ENCODE measurements at places on chromosomes 5 and 9.

DNA sequence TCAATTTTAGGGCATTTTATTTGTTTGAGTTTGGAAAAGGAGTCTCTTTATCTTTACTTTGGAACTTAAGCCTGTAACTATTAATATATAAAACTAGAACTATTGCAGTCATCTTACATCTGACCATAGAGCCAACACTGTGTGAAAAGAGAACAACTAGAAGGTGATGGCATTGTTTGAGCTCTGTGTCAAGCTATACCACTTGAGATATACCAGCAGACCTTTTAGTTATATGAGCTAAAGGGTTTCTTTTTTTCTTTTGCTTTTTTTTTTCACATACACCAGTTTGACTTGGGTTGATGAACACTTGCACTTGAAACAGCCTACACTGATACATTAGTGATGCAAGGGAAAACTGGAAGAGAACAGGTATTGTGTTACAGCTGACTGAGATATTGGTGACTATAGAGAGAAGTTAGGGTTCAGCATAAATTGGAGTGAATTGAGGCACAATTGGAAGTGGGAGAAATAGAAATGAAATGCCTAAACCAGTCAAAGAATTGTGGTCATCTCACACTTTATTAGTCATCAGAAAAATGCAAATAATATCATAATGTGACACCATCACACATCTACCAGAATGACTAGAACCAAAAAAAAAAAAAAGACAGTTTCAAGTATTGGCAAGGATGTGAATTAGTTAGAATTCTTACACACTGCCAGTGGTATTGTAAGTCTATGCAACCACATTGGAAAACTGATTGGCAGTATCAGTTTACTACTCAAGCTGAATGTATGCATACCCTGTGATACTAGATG lies 60.9 kb downstream of the ADRB2 start:
- DNase-seq = no peak

GRCh38 chr9:114460513-114461199 lies 44.6 kb downstream of the WHRN start:
- DNase-seq = no peak

GRCh38 chr9:97501177-97501971 lies at the start of gene TMOD1:
Gene TMOD1 (plus strand): TSS chr9:97501666. CDS start chr9:97524189, 22,523 bp downstream.
- no peak for DNase-seq

DNA sequence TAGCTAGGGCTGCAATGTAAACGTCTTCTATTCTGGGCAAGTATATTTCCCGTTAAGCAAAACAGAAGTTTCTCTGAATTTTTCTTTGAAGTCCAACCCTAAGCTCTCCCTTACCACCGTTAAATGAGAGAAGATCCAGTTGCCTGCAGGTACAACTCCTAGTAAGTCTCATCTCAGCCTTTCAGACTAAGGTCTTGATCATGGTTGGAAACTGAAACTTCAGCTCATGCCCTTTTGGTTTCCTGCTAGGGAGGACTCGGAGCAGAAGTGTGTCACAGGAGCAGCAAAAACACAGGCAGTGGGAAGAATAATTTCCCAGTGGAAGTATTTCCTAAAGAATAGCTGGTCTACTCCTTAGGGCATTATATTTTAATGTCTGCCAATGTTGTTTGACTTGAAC lies 717.9 kb downstream of the PRELID2 start:
- DNase-seq = no peak

GRCh38 chr5:83467371-83468035 lies 4.0 kb upstream of the VCAN start:
- DNase-seq = no peak

GRCh38 chr5:170303549-170303948 lies 6.0 kb upstream of the LCP2 start:
- DNase-seq = no peak

DNA sequence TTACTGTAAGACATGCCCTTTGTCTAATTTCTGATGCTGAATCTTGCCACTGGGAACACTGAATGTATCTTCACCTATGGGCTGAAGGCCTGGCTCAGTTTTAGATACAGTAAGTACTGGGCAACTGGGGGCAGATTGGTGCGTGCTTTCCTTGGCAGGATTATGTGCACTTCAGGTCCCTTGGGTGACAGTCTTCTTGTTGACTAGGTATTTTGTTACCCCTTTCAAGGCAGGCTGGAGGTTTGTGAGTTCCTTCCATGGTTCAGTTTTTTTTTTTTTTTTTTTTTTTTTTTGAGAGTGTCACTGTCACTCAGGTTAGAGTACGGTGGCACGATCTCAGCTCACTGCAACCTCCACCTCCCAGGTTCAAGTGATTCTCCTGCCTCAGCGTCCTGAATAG lies 7.6 kb downstream of the ZMAT2 start:
- no peak for DNase-seq

DNA sequence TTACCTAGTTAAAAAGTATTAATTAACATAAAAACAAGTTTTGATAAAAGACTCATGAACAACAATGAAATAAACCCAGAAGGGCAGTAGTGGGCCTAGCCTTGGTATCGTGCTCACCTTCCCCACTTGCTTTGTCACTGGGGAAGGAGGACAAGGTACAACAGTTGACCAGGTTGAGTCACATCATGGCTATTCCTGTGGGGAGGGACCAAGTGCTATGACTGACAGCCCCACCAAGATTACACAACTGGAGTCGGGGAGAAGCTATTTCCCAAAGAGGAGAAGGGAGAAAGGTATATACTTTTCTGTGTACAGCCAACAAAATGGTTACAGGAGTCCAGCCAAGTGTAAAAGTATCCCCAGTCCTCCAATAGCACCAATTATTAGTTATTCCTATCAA lies 251.3 kb upstream of the RFX3 start:
- DNase-seq = no peak

DNA sequence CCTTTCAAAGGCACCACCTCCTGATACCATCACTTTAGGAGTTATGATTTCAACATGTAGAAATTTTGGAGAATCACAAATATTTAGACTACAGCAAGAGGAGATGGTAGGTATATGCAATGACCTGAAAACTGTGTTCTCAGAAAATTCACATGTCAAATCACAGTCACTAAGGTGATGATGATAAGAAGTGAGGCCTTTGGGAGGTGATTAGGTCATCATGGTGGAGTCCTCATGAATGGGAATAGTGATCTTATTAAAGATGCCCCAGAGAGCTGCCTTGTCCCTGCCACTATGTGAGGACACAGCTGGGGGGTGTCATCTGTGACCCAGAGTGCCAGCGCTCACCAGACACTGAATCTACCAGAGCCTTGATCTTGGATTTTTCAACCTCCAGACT lies 513.5 kb upstream of the TUSC1 start:
- no peak for DNase-seq

- no peak for DNase-seq
Observed at GRCh38 chr9:103037508-103038477, 42.7 kb downstream of the CYLC2 start.

GRCh38 chr5:173319646-173320045 lies 8.6 kb downstream of the STC2 start:
- DNase-seq = no peak

DNA sequence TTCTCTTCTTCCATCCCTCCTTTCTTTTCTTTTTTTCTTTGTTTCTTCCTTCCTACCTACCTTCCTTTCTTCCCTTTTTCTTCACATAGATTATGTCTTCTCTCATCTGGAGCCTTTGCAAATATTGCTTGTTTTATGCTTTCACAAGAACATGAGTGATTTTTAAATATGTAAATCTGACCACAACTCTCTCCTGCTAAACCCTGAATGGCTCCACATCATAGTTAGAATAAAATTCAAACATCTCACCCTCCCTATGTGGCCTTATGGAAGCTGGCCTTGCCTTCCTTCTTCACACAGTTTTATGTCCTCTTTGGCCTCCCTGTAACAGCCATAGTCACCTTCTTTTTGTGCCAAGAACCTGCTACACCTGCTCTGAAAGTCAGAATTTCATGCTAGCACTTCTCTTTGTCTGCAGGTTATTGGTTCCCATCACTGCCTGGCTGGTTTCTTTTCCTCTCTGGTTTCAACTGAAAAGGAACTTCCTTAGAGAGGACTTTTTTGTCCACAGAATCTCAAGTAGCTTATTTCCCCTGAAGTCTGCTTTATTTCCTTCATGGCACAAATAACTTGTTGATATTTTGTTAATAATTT lies 114.3 kb upstream of the TNC start:
- DNase-seq = no peak

GRCh38 chr9:18638371-18639249 lies 164.7 kb downstream of the ADAMTSL1 start:
- no peak for DNase-seq

GRCh38 chr5:124074500-124074899 lies 562.5 kb downstream of the CSNK1G3 start:
- DNase-seq = no peak

GRCh38 chr5:168156170-168156569 lies 135.3 kb upstream of the WWC1 start:
- no peak for DNase-seq

DNA sequence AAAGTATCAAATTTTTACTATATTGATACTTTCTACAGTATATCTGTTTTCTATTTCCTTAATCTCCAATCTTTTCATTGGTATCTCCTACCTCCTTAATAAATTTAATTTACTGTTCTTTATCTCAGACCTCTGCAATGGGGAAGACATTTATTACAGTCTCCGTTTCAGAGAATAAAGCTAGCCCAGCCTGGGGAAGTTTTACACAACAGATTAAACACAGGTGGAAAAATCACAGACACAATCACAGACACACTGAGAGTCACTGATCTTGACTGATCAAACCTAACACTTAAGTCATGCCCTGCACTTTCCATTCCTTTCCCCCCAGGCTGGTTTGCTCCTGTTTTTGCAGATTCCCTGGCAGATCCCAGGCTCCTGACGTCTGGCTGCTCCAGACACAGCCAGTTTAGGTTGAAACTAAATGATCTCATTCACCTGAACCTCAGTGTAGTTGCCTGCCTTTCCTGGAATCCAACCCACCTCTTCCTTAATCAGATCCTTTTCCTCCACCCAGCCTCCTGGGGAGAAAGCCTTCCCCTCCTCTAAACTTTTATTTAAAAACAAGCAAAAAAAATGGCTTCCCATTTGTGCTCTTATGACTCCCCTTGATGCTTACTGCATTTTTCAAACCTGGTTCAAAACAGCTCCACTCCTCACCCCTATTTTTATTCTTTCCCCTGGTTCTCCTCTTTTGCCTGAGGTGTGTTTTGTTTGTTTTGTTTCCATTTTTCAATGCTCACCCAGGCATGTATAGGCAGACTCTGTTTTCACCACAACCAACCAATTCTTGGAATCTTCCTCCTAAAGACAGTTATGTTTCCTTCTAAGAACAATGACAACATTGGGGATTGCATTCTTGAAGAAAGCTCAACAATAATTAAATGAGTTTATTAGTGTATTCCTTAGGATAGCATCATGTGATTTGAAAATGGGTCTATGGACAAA lies 29.5 kb upstream of the OSMR start:
- no peak for DNase-seq

DNA sequence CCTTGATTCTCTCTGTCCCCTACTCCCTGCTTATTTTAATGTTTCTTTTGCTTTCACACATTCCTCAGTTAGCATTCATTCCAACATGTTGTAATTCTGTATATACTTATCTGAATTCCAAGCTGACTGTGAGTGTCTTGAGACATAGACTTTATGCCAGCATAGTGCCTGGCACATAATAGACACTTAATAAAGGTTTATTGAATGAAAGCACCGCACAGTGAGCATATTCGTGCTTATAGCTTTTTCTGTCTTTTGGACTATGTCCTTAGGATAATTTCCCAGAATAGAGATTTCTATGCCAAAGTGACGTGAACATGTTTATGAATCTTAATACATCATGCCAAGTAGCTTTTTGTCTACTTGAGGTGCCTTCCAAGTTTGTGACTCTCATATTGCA lies 174.6 kb downstream of the CD180 start:
- no peak for DNase-seq

- DNase-seq = no peak
Observed at GRCh38 chr9:83234541-83234940, 171.6 kb upstream of the RASEF start.

DNA sequence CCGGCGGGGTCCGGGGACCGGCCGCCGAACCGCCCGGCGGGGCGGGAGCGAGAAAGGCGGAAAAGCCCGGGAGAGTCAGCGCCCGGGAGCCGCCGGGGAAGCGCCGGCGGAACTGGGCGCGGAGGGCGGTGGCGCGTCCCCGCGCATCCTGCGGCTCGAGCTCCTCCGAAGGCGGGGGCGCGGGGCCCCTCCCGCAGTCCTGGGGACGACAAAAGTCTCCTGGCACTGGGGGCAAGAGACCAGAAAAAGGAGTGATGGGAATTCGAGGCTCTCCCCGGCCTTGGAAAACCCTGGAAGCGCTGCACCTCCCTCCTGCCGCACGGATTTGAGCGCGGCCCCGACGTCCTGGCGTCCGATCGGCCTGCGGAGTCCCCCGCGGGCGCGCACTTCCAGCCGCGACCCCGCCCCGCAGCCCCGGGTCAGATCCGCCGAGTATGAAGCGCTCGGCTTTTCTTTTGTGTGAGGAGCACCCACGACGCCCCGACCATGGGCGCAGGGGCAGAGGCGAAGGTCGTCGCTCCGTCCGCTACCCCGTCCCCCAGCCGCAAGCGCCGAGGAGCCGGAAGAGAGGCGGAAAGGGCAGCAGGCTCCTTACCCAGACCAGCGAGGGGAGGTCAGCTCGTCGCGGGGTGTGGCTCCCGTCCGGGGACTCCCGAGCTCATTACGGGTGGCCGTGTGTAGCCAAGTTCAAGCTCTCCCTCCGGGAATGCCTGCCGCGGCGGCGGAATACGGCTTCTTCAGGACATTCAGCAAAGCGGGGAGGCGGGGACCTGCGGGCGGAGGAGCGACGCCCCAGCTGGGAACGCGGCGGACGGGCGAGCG lies at the start of gene EPB41L4A:
EPB41L4A (minus strand) TSS at position 114 of the 822 bp plus-strand sequence. CDS start 238 bp downstream, outside the sequence.
- no peak for DNase-seq
